Right forelimb (tissue), 1 donor: ENCODE measurements at places on chromosomes 2 and 18.

GRCh38 chr18:78624646-78625279 is 354.9 kb upstream of the SALL3 start:
- DNase-seq: no peak

GRCh38 chr2:30862054-30862651 is 54.9 kb upstream of the CAPN13 start:
- peak; percentile 60 for DNase-seq

GRCh38 chr2:127664065-127664894 is 11.1 kb downstream of the LIMS2 start:
- DNase-seq: peak; percentile 42

DNA sequence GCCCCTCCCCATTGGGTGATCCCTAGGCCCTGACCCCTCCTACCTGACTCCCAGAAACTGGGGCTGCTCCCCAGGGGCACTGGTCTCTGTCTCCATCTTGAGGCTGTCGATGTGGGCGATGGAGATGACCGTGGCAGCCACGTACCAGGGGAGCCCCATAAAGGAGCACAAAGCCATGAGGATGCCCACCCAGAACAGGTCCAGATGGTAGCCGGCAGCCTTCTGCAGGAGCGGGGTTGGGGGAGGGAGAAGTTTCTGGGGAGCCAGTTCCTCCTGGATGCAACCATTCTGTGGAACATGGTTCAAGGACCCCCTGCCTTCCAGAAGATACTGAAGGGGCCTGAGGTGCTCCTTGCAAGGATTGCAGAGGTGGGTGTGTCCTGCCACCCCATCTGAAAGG is 34.0 kb downstream of the MTHFD2 start:
- no peak for DNase-seq

- no peak for DNase-seq
Measured at GRCh38 chr2:151786483-151786882, 41.7 kb downstream of the ARL5A start.

GRCh38 chr2:197216361-197216979 is 94.1 kb downstream of the ANKRD44 start:
- no peak for DNase-seq

GRCh38 chr18:37346048-37346447 is 219.6 kb downstream of the CELF4 start:
- DNase-seq: no peak

DNA sequence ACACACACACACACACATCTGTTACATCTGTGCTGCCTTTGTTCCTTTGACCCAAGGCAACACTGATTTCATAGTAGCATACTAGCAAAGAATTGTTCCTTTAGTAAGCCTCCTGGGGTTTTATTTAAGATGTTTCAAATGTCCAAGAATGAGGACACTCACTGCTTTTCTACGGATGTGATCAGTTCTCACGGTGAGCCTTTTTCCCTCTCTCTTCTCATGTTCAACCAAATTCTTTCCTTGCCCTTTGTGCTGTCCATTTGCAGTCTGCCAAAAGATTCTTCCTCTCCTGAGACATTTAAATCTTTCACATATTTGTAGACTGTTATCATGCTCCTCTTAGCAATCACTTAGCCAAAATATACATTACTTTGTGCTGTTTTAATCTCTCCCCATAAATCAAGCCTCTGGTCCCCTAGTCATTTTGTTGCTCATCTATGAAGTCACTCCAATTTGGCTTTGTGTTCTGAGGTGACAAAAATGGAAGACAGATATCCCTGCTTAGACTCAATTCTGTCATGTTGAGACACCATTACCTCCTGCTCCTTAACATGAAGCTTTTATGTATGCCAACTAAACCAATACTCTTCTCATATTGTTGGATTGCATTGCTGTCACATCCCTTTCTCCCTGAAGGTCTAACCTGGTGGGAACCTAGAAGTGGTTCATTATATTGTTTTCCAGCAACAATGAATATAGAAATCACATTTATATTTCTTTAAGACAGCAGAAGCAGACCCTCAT is 1605.3 kb upstream of the ACVR2A start:
- DNase-seq: no peak

GRCh38 chr2:208370881-208371633 is 35.5 kb upstream of the PTH2R start:
- DNase-seq: no peak

GRCh38 chr2:216775043-216775453 is 79.7 kb upstream of the IGFBP5 start:
- no peak for DNase-seq

- no peak for DNase-seq
Measured at GRCh38 chr2:232598293-232598692, 35.1 kb upstream of the EFHD1 start.

DNA sequence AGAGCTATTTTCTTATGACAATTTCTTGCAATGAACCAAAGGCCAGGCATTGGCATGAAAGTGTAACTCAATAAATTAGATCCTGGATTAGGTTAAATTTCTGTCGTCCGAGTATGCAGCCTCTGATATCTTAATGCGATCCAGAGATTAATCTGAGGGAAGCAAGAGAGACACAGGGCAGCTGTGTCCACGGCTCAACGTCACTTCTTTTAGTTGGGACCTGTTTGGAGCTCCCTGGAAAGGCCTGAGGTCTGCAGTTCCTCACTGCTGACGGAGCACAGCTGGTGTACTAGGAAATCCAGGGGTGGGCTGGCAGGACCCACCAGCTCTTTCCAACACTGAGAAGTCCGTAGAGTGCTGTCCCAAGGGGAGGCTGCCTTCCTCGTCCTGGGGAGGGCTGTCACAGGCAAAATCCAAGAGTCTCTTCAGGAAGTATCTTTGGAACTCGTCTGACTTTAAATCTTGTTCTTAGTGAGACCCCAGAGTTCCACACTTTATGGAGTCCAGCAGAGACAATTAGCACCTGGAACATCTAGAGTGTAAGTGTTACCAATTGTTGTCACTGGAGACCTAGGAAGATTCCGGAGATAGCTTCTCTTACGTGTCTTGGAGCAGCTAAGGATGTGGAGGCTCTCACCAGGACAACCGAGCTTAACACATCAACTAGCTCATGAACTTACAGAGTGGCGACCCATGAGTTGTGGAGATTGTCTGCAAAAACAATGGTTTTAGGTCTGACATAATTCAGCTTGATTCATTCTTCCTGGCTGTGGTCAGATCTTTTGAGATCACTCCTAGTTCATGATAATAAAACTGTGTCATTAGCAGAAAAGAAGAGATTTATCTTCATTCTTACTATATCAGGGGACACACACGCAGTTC is 173.7 kb downstream of the ACKR3 start:
- DNase-seq: no peak

GRCh38 chr2:145864501-145864900 is 1344.6 kb upstream of the ZEB2 start:
- DNase-seq: no peak

DNA sequence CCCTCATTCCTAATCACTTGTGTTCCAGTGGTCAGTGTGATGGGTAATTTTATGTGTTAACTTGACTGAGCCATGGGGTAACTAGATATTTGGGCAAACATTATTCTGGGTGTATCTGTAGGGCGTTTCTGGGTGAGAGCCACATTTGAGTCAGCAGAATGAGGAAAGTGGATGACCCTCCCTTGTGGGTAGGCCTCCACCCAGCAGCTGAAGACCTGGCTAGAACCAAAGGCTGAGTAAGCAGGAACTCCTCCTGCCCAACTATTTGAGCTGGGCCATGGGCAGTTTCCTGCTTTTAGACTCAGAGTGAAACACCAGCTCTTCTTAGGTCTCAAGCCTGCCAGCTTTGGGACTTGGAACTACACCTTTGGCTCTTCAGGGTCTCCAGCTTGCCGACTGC is 141.8 kb downstream of the ACKR3 start:
- no peak for DNase-seq
